ENCODE measurements at places on chromosomes 11 and 22. TPM values are rescaled to one million over a fixed set of nuclear protein-coding genes. Genes with fewer than 3 reads are reported as not detected.

DNA sequence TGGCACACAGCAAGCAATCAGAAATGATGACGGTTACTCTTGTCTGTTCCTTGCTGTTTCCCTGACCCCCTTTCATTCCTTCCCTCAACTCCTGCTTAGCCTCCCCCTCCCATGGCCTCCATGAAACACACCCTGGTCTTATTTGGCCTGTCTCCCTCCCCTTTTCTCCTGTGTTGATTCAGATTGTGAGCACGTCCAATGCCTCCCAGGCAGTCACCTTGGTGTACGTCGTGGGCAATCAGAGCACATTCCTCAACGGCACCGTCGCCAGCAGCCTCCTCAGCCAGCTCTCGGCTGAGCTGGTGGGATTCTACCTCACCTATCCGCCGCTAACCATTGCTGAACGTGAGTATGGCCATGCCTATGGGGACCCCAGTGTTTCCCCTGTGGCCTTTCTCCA lies 141.1 kb downstream of the C11orf91 start:
- DNase-seq, result no peak

- DNase-seq, result no peak
These were observed 19.7 kb downstream of the ATG16L2 start for GRCh38 chr11:72833811-72834493.

DNA sequence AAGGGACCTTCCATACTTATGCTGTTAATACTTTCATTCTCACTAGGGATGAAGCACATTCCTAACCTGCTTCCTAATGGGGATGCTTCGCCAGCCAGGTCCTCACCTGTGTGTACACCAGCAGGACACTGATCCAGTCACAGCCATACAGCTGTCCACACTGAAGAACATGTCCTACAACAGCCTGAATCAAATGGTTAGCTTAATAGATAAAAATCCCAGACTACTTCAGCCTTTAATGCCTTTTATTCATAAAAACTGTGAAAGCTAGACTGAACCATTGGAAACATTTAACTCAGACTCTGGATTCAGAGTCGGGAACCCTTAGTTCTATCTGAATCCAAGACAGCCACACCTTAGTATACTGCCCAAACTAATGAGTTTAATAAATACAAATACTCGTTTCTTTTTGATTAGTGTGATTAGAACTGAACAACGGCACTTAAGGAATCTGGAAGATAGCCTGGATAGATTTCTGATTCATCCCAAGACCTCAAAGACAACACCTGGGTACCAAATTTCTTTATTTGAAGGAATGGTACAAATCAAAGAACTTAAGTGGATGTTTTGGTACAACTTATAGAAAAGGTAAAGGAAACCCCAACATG lies 3.3 kb downstream of the FTH1 start:
- DNase-seq, result no peak

- no peak for DNase-seq
These were observed 142.4 kb downstream of the KIRREL3 start for GRCh38 chr11:126857860-126858808.

DNA sequence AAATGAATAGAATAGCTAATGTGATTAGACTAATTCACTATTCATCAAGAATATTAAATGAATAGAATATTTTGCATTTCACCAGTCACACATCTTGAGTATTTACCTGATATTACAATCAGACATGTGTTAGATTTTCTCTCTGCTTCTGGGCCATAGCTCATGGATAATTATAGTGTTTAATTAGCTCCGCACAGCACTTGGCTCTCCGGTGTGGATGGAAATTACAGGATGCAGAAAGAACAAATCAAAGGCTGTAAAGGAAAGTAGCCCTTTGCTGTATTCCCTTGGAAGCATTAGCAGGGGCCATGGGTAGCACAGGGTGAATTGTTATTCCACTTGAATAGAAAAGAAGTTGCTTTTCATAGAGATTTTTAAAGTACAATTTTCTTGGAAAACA lies 320.3 kb upstream of the SORL1-AS1 start:
- no peak for DNase-seq

DNA sequence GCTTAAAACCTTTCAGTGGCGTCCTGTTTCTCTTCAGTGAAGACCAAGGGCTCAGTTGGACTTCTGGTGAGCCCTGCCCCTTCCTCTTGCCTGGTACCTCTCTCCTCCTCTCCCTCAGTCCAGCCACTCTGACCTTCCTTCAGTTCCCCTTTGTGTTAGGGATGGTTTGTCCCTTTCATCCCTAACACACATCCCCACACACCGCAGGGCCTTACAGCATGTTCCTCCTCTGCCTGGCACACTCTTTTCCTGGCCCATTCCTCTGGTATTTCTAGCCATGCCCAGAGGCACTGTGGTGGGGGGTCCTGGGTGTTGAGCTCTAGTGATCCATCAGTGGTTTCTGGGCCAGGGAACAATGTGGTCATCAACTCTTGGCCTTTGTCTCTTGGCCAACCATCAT lies 21.4 kb downstream of the GNAZ start:
- no peak for DNase-seq

IL10RA gene
- 0.31 TPM for total RNA-seq

NRXN2 gene
- 11.5 TPM for total RNA-seq

MUC5AC gene
- total RNA-seq, result not detected

ACRV1 gene
- not detected for total RNA-seq

MEI1 gene
- total RNA-seq, result 0.36 TPM

OR8D1 gene
- not detected for total RNA-seq

MUC5B gene
- 0.02 TPM for total RNA-seq

RIN1 gene
- total RNA-seq, result 5.4 TPM
